Activated CD4-positive, alpha-beta T cell treated with anti-CD3 and anti-CD28 coated beads, Interleukin-2, amount 50 U/mL, for 1 hour (primary cell): ENCODE measurements at places on chromosomes 2 and 18.

GRCh38 chr2:219698748-219699439, 71.5 kb downstream of the SLC4A3 start:
- no peak for DNase-seq

GRCh38 chr2:208879666-208880065, 473.1 kb downstream of the PTH2R start:
- DNase-seq = no peak

GRCh38 chr2:148888986-148889385, 14.0 kb downstream of the KIF5C start:
- DNase-seq = no peak

- no peak for DNase-seq
These were observed 21.3 kb upstream of the LDAH start for GRCh38 chr2:20844246-20844645.

DNA sequence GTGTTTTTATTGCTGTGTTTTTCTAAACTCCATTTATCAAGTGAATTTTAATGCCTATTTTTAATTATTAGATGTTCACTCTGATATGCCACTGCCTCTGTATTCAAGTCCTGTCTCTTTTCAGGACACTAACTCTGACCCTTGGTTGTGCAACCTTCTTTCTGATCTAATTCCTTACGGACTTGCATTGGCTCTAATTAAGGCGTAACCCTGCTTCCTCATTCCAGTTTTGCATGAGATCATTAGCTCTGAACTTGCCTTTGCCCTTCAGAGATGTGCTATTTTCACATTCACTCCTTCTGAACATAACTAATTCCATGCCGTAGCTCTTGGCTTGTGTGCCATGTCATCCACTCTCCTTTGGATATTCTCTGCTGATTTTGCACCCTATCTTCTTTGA, 162.5 kb upstream of the TMEFF2 start:
- no peak for DNase-seq

DNA sequence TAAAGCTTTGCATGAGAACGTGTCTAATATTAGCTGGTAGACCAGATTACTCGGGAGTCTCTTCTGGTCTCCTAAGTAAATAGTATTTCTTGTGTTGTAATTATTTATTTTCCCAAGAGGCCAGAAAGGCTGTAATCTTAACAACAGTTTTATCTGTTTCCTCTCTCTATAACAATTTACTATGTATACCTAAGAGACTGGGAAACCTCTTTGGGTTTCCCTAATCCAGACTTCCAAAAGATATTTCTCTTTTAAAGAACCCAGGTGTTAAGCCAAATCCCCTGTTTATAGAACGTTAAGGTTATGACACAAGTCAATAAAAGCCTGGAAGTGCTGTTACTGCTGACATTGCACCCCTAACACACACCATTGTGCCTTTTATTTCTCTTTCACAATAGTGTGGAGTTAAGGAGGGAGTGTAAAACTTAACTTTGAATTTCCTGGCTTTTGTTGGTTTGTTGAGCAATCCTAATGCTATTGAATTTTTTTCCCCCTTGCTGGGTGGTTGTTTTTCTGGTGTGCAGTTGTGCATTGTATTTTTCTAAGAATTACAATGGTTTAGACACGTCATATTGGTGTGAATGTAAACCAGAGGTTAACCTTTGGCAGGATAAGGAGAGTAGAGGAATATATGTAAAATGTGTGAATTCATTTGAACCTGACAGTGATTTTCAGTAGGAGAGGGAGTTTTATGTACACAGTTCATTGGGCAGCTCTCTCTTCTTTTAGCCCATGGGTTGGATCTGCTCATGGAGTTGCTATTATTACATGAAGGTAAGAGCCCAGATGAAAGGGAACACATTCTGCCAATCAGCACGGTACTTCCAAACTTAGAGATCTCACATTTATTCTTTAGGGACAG, 192.8 kb downstream of the MTX2 start:
- no peak for DNase-seq

- no peak for DNase-seq
These were observed 12.0 kb upstream of the GALNT14 start for GRCh38 chr2:31150120-31150670.

DNA sequence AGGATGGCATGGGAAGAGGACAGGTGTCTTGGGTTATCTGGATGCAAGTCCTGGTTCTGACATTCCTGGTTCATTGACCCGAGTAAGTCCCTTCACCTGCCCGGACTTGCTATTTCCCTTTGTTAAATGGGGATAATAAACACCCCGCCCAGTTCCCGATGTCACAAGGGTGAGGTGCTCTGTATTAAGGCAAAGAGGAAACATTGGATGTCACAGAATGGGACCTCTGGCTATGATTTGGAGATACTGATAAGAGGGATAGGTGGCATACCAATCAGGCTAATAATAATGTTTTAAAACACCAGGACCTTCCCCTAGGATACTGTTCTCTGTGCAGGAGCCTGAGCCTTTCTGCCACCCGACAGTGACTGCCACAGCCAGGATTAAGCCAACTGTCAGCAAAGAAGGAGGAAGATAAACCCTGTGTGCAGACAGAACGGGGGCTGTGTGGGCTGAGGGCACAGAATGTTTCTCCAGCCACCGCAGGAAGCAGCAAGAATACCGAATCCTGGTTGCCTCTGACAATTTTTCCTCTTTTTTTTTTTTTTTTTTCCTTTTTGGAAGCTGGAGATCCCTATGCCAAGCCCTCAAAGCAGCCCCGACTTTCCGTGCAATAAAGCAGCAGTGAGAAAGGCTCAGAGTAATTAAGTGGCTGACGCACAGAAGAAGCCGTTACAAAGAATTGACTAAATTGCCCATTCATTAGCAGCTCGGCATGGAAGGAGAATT, 336.6 kb downstream of the SMAD2 start:
- no peak for DNase-seq

DNA sequence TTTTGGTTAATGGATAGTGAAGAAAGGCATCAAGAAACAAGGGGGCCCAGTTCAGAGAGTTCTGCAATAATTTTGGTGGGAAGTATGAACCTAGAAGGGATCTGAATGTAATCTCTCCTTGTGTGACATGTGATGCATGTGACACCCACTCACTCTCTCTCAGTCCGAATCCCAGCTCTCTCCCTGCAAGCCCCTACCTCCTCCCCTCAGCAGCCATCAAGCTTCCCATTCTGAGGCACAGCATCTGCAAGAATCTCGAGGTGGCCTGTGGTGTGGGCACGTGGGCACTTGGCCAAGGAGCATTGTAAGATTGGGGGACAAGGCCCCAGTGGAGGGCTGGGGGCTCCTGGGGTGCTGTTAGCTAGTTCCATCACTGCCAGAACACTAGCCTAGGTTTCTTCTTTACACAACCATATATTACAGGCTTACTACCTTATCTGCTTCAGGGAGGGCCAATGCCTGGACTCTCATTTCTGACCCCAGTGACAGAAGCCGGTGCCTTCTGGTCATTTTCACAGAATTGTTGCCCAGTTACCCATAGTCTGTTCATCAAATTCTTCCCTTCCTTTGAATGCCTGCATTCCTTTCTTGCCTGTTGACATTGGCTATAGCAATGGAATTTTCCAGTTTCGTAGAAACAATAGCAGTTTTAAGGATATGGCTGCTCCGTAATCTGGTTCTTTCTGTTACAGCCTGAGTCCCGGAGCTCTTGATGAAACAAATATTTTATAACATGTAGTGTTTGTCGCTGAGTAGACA, 13.3 kb upstream of the LCLAT1 start:
- DNase-seq = no peak

- no peak for DNase-seq
These were observed 6.1 kb upstream of the DAW1 start for GRCh38 chr2:227865291-227865690.

- DNase-seq = no peak
These were observed 23.6 kb downstream of the ASAP2 start for GRCh38 chr2:9230051-9230802.

DNA sequence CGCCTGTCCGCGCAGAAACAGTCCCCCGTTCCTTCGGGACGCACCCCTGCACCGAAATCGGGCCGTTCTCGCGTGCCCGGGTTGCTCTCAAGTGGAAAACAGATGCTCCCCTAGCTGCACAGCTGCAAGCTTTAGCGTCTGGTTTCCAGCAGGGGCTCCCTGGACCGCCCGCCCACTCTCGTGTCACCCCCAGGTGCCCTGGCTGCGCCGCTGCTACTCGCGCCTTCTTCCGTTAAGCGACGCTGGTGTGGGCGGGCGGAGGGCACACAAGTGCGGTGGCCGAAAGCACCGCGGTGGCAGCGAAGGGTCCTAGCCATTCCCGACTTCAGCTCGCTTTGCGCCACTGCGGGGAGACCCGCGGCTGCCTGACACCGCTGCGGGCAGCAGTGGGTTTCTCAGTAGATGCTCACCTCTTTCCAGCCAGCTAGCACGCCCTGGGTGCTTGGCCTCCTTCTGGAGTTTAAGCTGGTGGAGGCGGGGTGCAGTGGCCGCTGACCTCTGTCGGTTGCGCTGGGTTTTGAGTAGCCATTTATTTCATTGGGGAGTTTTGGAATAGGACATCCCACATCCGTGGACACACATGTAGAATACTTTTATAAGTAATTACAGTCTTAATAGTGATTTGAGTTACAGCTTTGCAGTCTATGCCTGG, 806 bp downstream of the ZNF407 start:
- DNase-seq = peak; percentile 62

DNA sequence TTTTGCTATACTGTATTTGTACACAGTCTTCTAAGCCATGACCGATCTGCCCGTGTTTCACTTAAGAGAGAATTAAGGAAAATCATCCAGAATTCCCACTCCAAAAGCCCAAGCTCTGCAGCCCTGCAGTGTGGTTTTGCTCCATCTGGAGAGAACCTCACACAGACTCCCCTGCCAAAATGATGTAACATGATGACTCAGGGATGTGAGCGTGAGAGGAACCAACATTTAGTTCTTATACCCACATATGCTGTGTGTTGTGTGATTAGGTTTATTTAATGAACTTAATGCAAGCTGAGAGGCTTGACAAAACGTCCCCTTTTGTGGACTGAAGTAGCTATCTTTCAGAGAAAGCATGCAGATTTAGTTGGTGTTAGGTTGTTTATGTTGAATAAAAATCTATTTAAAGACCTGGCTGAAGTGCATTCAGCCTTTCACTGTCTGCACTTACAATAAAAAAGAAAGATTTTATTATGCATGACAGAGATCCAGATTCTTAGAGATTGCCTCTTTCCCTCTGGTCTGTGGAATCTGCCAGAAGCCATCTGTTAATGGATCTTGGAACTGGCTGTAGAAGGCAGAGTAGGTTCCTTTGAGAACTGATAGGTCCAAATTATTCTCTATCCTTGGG, 6.3 kb downstream of the RAB12 start:
- DNase-seq = no peak

- DNase-seq = no peak
These were observed 2149.8 kb upstream of the PIK3C3 start for GRCh38 chr18:39805218-39805617.

DNA sequence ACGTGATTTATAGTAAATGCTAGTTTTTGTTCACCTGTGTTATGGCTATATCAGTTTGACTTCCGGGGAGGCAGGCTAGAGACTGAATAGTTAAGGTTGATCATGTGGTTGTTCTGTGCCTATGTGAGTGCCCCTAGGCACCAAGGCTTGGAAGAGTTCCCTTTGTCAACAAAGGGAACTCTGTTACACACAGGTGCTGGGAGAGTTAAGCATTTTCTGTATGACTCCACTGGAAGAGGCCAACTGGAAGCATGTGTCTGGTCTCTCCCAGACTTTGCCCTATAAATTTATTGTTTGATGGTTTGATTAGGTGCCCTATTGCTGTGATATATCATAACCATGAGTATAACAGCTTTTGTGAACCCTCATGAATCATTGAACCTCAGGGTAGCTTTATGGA, 63.8 kb downstream of the ARL6IP6 start:
- DNase-seq = no peak

- peak; percentile 43 for DNase-seq
These were observed 21.9 kb upstream of the RNF149 start for GRCh38 chr2:101330253-101330933.

DNA sequence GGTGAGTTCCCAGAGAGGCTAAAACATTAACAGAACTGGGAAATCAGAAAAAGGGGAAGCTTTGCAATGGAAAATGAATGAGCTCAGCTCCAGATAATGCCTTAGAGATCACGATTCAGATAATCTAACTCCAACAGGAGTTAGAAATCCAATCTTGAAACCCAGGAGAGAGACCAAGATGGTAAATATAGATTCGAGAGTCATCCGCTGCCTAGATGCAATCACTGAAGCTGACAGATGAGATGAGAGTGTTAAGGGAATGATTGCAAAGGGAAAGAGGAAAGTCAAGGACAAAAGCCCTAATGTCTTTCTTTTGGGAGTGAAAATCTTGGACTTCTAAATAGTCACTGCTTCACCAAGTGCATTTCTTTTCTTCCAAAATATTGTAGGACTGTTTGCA, 722.0 kb downstream of the EPHA4 start:
- DNase-seq = no peak

DNA sequence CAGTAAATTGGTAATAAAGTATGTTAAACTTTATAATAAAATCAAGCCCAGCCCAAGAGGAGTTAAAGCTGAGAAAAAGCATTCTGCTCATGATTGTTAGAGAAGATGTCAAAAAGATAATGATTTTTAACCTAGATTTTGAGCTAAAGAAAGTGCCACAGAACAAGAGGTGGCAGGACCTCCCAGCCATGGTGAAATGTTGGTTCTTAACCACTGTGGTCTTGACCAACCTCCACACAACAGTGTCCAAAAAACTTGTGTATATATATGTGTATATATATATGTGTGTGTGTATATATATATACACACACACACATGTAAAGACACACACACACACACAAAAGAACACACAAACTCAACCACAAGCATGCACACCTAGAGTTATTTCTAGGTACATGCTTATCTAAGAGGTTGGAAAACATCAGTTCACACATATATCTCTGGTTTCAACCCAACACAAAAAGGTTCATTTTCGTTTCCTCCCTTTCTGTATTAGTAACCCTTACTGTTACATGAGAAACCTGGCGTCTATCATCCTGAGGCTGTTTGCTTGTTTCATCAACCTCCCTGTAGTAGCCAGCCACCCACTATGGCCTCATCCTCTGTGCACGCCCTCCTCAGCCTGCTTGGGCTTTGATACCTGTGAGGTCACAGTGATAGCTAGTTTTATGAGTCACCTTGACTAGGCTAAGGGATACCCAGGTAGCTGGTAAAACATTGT, 631.8 kb upstream of the ID2 start:
- no peak for DNase-seq

GRCh38 chr2:223104336-223105132, 52.5 kb downstream of the KCNE4 start:
- no peak for DNase-seq

- DNase-seq = no peak
These were observed 27.5 kb downstream of the INHBB start for GRCh38 chr2:120373424-120373823.
